ENCODE measurements at places on chromosomes 11 and 22.
A peak's percentile ranks its signal among the peaks of the same experiment; 100 is the strongest.

DNA sequence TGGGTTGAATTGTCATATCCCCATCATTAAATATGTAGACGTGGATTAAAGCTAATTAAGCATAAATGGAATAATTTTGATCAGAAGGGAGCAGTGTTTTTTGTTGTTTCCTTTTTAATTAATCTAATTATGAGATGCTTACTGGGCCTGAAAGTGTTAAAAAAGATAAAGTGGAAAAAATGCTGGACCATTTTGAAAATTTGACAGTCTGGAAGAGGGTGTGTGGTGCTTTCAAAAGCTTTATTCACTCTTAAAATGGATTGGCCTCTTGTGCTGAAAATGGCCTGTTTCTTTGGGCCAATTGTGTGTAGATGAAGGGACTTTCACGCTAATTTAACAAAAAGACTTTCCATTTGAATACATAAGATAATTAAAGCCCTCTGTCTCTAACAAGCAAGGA is 1.8 kb downstream of the TNRC6B start:
- DNase-seq = no peak

DNA sequence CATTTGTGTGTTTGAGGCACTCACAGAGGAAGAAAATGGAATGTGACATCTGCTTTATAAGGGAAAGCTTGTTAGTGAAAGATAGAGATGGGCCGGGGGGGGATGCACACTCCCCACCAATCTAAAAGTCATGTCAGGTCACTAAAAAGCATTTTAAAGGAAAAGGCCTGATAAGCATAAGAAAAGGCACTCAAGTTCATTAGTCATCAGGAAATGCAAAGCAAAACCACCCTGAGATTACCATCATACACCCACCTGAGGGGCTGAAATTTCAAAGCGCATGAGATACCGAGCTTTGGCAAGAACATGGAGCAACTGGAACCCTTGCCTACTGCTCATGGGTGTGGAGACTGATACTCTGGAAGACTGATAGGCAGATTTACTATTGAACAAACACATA is 77.9 kb upstream of the ANO1 start:
- no peak for DNase-seq

DNA sequence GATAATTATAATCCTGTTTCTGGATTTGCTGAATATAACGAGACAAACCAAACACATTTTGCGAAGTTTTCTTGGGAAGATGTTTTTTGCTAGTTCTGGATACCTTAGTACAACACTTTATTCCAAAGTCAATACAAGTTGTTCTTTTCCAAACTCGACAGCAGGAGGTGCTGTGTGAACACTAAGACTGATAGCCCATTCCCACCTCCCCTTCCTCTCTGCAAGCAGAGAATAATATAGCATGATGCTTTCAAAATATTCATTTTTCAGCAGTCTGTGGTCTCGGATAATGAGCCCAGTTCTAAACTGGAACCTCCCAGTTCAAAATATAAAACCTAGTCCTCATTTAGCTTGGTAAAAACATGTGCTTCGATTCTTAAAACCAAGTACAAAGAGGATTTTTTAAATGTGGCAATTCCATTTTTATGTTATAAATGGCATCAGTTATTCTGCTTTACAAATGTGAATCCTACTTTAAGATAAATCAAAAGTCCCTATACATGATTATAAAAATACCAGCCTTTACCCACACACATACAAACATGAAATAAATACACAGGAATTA is 129.1 kb downstream of the DCDC1 start:
- DNase-seq = peak; percentile 56

GRCh38 chr11:81005595-81005994 is 1564.8 kb upstream of the TENM4 start:
- DNase-seq = peak; percentile 85

GRCh38 chr11:120494595-120494994 is 17.0 kb upstream of the GRIK4 start:
- no peak for DNase-seq

DNA sequence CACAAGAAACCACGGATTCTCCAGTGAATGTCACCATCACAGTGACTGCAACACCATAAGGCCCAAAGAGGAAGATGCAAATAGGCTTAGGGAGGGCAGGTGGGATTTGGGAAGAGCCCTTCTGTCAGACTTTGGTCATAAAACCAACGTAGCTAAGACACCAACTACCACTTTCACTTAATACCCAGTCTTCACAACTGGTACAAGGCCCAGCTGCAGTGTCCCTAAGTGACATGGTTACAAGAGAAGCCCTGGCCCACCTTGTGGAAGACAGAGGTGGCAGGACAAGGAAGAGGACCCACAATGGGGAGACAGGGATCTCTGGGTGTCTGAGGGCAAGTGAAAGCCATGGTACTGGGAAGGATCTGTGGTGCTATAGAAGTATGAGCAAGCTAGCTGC is 10.0 kb downstream of the VSIG10L2 start:
- DNase-seq = no peak

- DNase-seq = no peak
These were observed 38.0 kb upstream of the ARFGAP3 start for GRCh38 chr22:42895087-42895486.

- DNase-seq = no peak
These were observed 4.5 kb downstream of the CD81 start for GRCh38 chr11:2381494-2382128.

DNA sequence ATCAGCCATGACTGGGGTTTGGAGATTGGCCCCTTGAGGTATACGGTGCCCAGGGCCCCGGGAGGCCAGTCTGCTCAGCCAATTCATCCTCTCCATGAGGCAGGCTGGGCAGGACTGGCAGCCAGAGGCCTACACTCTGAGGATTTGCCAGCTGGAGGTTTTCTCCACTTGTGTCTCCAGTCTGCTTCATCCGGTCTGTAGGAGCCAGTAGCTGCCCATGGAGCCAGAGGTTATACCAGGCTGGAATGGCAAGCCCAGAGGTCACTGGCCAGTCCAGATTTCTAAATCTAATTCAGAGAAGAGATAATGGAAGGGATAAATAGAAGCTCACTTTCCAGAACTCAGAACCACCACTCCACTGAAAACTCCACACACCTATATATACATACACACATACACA is 10.0 kb downstream of the FHIP1B start:
- DNase-seq = no peak

Measured in iris pigment epithelial cell (primary cell).